ENCODE measurements at places on chromosomes 3 and 15.

GRCh38 chr3:190552969-190553759 lies 39.3 kb downstream of the IL1RAP start:
- no peak for DNase-seq

DNA sequence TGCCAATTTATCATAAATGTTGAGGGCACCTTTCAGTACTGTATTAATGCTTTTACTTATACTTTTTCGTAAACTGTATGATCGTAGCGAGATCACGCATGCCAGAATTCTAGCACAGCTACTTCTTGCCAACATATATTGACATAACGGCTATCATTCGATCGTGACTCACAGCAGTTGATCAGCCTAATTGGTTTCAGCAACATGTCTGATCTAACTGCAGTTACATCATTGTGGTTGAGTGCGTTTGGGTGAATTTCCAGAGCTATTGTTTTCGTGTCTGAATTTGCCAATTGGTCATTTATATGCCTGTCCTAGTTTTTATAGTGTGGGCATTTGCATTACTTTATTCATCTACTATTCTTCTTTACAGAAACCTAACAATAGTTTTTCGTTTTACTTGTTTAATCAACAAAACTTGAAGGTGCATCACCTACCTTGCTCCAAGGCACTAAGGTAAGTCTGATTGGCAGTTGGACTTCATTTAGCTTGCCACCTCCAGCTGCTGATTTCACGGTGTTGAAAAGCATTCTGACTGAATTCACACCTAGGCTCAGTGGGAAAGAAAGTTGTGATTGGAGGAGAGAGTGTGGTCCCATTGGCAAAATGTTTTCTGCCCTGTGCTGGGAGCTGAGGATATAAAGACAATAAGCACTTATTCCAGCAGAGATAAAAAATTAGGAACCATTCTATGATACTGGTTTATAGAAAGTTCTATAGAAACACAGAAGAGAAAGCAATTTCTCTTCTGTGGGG lies 120.9 kb upstream of the RGMA start:
- DNase-seq = no peak

GRCh38 chr3:61015859-61016258 lies 235.4 kb downstream of the FHIT start:
- DNase-seq = no peak

DNA sequence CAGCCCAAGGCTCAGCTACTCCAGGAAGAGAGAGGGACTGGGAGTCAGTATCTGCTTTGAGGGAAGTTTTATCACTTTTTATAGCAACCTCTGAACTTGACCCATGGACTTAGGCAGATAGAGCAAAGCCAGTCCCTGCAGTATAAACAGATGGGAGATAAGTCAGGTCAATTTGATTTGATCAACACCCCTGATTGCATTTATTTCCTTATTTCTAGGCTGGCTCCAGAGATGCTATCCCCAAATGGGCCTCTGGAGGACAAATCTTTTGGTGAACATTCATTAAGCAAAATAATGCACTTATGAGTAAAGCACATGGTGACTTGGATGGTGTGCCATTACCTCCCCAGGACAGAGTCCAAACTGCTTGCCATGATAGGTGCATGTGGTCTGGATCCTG lies 8.9 kb upstream of the IDH3A start:
- no peak for DNase-seq

- no peak for DNase-seq
Observed at GRCh38 chr15:69138963-69139362, 21.5 kb upstream of the GLCE start.

GRCh38 chr15:69380726-69381105 lies 33.4 kb upstream of the KIF23 start:
- no peak for DNase-seq

DNA sequence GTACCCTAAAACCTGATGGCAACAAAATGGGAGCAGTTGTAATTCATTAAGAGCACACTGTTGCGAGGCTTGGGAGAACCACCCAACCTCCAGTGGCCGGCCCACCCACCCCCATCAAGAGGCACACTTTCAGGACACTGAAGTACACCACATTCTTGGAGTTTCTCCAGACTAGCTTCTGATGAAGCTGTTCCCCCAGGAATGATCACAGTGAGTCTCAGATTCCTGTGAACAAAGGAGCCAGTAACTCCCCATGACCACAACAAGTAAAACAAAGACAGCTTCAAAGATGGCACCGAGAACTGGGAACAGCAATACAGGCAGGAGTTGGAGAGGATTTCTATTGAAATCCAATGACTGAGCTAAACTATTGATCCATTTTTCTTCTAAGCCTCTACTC lies 126.0 kb downstream of the ST8SIA2 start:
- DNase-seq = no peak

DNA sequence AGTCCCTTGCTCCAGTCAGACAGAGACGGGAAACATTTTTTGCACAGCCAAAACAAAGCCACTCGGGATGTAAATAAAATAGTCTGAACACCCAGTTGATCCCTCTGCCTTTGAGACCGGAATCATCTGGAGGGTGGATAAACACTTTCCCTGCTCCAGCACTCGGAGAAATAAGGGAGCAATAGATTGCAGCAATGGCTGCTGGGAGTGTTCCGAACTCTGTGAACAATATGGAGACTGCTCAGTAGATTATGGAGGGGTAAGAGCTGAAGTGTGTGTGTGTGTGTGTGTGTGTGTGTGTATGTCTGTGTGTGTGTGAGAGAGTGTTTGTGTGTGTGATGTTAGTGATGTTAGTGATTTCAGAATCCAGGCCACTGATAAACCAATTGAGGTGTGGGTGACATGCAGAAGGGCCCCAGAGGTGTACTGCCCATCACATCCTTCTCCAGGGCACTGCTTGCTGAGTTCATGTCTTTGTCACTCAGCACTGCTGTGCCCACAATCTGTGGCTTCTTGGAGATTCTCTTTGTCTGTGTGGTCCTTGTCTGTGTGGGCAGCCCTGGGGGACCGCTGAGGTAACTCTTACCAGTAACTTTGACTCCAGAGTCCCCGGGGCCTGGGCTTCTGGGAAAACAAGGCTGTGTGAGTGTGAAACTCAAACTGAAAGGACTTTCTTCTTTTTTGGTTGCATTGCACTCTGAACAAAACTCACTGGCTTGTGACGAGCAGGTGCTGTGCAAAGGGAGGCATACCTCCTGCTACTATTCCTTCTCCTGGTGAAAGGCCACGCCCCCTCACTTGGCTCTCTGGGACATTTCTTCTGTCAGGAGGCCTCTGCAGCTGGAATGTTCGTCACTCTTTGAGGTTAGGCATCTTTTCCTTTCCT lies 23.0 kb downstream of the CRYGS start:
- DNase-seq = no peak

DNA sequence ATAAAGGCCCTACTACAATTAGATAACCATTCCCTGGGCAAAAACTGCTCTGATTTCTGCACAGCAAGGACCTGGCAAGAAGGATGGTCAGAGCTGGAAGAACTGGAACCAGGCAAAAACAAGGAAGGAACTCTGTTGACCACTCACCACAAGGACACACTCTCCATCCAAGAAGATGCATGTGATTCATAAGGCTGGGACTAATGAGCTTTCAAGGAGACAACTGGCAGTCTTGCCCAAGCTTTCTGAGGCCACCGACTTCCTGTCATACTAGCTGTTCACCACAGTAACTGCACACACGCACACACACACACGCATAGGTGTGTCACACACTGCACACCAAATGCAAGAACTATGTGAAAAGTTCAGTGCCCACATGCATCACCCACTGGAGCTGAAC lies 256.6 kb downstream of the OCA2 start:
- peak; percentile 22 for DNase-seq

- DNase-seq = no peak
Observed at GRCh38 chr15:70142072-70142321, 44.3 kb upstream of the TLE3 start.

DNA sequence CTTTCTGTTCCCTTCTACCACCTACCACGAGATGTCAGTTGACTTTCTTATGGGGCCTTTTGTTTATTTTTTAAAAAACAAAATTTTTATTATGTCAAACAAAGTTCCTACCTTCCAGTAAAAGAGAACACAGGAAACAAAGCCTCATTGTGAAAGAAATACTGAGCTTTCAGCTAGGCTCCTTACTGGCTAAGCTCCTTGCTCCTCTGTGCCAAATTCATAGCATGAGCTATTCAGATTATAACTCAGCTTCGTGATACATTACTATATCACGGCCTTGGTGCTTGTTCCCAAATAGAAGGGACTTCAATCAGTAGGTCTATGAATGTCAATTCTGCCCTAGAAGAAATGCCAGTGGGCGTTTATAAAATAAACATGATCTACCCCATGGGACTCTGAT lies 145.8 kb upstream of the CHRM5 start:
- no peak for DNase-seq

- DNase-seq = no peak
Observed at GRCh38 chr3:24503616-24504113, 9.0 kb upstream of the THRB start.

DNA sequence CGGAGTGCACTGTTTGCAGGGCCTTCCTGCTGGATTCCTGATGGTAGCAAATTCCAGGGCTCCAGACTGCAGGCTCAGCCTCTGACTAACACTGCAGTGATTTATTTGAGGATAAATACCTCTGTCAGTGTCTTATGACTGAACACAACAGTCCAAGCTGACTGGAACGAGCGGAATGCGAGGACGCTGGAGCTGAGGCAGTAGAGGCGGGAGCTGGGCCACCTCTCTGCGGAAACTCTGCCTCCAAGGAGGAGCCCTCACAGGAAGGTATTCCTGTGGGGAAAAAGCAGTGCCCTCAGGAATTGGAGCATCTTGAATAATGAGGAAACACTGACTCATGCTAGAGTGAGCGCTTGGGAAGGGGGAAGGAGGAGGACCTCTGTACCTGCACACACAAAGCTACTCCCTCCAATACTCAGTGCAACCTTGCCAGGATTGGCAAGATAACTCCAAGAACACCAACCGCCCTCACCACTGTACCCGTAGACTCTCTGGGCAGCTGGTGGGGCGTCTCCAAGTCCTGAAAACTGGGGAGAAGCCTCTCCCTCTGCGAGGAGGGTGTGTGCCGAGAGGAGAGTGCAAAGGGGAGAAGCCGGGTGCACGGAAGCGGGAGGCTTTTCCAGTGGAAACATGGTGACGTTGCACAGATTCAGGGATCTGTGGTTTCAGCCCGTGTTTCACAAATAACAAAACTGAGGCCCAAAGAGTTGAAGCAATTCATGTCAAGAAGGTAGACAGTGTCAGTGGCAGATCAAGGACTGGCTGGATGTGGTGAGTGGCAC lies 43.0 kb downstream of the VGLL4 start:
- no peak for DNase-seq

Measured in activated effector memory CD4-positive, alpha-beta T cell treated with anti-CD3 and anti-CD28 coated beads, Interleukin-2, amount 50 U/mL, for 16 hours (primary cell).